Stimulated activated CD4-positive, alpha-beta T cell treated with anti-CD3 and anti-CD28 coated beads, Interleukin-12 subunit alpha, Interleukin-12 subunit beta, amount 100 ng/mL, for 4 hours (primary cell): ENCODE measurements at places on chromosomes 4 and X.

DNA sequence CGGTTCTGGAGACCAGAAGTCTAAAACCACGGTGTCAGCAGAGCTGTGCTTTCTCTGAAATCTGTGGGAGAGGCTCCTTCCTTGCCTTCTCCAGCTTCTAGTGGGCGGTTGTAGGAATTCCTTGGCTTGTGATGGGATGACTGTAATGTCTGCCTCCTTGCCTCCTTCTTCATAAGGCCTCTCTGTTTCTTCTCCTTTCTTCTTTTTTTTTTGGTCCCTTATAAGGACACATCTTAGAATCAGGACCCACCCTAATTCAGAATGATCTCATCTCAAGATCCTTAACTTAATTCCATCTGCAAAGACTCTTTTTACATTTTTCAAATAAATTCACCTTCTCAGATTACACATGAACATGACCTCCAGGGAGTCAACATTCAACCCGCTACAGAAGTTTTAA lies 186.9 kb downstream of the STK32B start:
- DNase-seq = no peak

- DNase-seq = no peak
Observed at GRCh38 chr4:163157157-163157556, 9.5 kb downstream of the NAF1 start.

DNA sequence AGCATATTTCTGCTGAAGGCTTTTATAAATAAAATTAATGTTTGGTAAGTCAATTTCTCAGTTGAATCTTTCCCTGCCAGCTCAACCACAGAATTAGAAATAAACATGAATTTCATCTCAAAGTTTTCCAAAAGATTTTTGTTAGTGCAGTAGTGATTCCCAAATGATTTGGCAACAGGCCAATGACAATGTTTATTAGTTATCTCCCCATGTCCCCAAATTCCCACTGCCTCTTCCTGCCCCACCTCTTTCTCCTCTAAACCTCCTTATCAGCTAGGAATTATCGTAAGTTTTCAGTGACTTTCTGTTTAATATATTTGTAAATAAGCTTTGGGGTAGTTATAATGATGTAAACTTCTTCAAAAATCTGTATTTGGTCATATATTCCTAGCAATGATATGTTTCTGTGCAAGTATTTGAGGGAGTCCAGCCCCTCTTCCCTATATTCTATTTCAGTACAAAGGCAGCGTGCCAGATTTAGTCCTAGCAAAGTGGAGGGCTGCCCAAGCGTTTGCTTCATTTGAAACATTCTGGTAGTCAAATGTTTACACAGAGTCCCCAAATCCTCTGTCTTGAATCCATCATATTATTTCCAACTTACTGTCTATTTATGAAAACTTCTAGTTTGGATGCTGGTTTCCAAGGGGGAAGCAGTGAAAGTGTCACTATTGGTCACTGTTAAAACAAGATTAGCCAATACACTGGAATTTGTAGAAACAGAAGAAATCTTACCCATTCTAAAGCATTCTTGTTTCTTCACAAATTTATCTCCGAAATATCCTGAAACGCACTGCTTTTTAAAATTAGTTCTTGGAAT lies 33.7 kb upstream of the ANKRD50 start:
- DNase-seq = no peak

DNA sequence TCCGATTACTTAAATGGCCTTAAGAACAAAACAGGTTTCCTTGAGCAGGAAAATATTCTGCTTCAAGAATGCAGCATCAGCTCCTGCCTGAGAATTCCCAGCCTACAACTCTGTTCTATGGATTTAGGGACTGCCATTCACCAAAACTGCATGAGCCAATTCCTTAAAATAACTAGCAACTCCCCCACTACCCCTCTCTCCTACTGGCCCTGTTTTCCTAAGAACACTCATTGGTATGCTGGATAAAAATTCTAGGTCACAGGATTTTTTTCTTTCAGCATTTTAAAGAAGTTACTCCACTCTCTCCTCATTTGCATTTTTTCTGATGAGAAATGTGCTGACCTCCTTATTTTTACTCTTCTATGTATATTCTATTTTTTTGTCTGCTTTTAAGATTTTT lies 347.1 kb downstream of the IDS start:
- DNase-seq = no peak

DNA sequence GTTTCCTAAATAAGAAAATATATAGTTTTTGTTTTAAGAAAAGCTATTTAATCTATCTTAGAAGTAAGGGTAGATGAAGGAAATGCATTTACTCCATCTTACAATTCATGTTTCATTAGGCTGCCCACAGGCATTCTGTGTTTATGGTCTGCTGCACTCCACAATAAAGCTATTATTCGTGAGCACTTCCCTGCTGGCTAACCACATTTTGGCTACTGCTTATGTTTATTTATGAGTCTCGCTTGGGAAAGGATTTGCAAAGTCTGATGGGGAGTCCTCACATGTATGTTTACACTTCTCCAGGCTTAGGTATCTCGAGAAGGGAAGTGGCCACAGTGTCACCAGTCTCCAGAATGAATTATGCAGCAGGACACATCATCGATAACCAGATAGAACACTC lies 260.8 kb upstream of the VCX start:
- no peak for DNase-seq

DNA sequence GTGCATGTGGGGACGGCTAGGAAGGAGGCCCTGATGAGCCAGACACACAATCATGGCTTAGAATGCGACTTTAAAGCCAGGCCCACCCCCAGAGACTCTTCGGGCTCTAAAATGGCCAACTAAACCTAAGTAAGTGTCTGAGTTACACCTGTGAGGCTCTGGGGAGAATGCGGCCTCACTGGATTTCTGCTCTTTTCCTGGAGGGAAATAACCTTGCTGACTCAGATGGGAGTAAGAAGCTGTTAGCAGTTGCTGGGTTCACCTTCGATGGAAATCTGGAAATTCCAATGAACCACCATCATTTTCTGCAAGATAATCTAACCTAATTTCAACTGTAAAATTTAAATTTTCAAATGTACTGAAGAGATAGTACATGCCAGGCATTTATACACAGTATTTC lies 97.6 kb upstream of the MAML3 start:
- no peak for DNase-seq

- no peak for DNase-seq
Observed at GRCh38 chrX:153504445-153505016, 9.8 kb downstream of the BGN start.

DNA sequence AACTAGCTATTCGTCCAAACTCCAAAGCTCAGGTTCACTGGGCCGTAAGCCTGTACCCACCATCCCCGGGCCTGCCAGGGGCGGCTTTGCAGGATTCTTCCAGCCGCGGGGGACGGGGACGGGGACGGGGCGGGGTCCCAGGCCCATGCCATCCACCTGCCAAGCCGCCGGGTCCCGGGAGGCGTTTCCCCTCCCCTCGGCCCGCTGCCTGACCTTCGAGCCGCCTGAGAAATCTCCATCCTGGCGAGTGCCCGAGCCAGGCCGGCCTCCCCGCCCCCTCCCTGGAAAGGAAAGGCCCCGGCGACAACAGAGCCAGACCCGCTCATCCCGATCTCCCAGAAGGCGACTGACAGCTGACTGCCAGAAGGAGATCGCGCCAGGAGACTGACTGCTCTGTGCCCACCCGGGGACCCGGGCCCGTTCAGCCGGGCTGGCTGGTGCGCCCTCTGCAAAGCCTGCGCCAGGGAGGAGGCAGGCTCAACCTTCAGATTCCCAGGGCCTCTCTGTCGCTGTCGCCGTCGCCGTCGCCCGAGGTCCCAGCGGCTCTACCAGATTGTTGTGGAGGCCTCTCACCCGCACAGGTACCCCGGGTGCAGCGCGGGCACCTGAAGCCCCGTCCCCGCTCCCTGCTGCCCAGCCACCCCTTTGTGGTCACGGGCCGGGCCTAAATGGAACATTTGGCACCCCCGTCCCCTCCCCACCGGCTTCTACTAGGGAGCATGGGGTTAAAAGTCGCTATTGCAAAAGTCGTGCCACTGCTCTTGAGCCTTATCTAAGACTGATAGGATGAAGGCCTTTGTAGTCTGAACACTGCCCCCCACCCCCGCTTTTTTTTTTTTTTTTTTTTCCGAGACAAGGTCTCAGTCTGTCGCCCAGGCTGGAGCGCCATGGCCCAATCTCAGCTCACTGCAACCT lies at the start of gene RGN:
Gene RGN (plus strand): TSS at position 315 of the 915 bp plus-strand sequence. CDS start 2,702 bp downstream, outside the sequence.
- DNase-seq = no peak

DNA sequence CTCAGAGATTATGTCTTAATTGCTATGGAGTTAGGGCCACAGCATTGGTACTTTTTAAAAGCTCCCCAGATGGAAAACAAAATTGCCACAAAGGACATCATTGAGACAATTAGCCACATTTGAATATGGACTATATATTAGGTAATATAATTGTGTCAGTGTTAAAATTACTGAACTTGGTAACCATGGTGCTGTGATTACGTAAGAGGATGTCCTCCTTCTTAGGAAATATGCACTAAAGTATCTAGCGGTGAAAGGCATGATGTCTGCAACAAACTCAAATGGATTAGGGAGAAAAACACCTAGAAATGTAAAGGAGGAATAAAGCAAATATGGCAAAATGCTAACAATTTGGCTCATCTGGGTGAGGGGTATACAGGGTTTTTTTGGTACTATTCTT lies 89.9 kb upstream of the PAK3 start:
- DNase-seq = no peak

DNA sequence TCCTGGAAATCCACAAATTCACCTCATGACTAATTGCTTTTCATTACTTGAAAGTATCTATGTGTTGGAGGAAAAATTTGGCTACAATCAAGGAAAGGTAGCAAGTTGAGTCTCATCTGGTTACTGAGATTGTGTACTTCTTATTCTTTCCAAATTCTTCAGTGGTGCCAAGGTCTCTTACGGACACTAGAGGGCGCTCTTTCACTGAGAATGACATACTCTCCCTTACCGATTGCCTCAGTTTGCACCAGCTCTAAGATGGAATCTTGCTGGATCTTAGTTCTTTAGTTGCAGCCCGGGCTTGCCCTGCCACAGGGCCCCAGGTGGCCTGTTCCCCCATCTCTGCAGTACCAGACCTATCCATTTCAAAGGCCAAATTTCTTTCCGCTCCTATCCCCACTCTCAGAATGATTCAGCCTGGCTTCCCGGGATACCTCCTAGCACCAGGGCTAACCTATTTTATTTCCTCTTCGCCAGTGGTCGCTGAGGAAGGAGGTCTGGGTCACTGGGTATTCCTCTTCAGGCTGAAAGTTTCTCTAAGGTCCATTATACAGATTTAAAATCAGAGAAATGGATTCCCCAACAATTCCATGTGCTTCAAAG lies 24.6 kb upstream of the GPR50 start:
- DNase-seq = peak; percentile 4

DNA sequence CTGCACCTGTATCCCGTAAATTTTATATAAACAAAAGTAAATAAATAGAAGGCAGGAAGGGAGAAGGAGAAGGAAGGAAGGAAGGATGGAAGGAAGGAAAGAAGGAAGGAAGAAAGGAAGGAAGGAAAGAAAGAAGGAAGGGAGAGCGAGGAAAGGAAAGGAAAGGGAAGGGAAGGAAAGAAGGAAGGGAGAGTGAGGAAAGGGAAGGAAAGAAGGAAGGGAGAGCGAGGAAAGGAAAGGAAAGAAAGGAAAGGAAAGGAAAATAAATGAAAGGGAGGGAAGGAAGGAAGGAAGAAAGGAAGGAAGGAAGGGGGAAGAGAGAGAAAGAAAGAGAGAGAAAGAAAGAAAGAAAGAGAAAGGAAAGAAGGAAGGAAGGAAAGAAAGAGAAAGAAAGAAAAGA lies 43.0 kb upstream of the FRG1 start:
- DNase-seq = no peak

GRCh38 chr4:10947898-10948297 lies 263.3 kb upstream of the CLNK start:
- DNase-seq = no peak

- no peak for DNase-seq
Observed at GRCh38 chr4:123484291-123484926, 87.8 kb downstream of the SPRY1 start.

DNA sequence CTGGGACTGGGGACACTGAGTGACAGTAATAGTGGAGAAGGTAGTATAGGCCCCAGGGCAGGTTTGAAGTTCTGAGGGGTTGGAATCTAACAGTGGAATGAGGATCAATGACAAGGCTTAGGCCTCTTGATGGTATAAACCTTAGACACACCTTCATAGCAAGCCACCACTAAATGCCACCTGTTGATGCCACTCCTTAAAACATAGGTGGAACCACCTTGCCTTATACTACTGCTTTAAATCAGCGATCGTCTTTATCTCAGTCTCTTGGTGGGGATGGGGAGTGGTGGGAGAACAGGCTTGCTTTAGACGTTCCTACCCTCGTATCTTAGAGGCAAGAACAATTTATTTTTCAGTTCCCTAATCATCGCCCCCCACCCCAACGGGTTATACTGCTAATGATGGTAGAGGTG lies 1.2 kb downstream of the RAB33B start:
- DNase-seq = no peak

- no peak for DNase-seq
Observed at GRCh38 chrX:31181377-31182000, 109.6 kb upstream of the FTHL17 start.

DNA sequence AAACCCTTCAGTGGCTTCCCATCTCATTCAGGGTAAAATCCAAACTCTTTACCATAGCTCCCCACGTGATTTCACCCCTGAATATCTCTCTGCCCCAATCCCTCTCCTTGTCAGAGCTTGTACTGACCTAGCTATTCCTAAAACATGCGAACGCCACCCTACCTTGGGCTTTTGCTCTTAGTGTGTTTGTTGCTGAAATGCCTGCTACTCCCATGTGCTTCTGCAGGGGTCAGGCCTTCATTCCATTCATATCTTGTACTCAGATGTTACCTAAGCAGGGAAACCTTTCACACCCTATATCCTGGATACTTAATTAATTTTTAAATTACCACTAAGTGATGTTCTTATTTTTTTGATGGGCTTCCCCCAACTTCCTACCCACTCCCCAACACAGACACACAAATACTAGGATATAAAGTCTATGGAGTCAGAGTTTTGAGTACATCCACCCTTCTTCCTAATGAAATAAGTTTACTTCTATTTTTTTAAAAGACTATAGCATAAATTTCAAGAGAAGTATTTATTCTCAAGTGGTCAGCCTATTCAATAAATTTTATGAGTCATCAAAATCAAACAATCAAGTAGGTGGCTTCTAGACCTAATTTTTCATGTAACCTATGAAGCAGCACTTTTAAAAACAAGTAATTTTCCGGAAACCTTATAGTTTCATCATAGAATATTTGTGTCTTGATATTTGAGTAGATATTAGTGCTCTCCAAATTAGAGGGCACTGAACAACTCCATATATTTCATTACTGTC lies 189.4 kb downstream of the RAPGEF2 start:
- no peak for DNase-seq

GRCh38 chr4:139606579-139607501 lies 50.8 kb upstream of the SETD7 start:
- DNase-seq = no peak

- DNase-seq = no peak
Observed at GRCh38 chr4:122906859-122907305, 15.5 kb downstream of the NUDT6 start.
